ENCODE measurements at places on chromosomes 7 and 10.

- no peak for DNase-seq
Measured at GRCh38 chr10:54826994-54827560, 26.0 kb upstream of the PCDH15 start.

DNA sequence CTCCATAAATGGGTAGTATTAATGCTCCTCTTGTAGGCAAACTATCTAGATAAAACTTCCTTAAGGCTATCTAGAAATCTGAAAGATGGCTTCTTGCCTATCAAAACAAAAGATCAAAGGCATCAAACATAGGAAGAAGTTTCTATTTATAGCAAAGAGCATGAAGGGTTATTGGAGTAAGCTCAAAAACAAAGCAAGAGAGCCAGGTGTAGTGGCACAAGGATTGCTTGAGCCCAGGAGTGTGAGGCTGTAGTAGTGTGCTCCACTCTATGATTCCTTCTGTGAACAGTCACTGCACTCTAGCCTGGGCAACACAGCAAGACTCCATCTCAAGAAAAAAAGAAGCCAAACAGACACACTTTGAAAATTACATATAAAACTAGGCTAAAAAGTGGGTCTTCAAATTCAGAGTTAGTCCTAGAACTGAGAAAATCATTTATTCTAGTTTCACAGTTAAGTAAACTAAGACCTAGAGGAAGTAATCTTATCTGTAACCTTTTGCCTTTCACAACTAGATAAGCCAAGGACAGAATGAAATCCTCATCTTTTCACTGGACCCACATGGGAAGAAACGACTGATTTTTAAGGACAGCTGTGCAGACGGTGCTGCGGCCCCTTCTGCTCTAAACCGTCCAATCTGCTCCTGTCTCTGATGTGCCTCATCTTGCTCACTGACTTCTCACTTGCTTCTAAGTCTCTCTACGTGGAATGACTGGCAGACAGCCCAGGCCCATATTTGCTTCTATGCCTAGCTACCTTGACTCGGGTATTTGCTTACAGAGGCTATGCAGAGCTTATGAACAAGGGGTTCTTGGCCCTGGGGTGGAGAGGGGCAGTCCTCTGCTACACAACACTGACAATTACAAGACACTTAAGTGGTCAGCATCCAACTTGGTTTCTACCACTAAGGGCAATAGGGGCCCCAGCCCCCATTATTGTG lies 50.0 kb downstream of the ESYT2 start:
- DNase-seq: no peak

GRCh38 chr10:121063744-121064143 lies 212.6 kb downstream of the WDR11 start:
- no peak for DNase-seq

GRCh38 chr10:34250722-34251121 lies 564.4 kb downstream of the PARD3 start:
- DNase-seq: no peak

DNA sequence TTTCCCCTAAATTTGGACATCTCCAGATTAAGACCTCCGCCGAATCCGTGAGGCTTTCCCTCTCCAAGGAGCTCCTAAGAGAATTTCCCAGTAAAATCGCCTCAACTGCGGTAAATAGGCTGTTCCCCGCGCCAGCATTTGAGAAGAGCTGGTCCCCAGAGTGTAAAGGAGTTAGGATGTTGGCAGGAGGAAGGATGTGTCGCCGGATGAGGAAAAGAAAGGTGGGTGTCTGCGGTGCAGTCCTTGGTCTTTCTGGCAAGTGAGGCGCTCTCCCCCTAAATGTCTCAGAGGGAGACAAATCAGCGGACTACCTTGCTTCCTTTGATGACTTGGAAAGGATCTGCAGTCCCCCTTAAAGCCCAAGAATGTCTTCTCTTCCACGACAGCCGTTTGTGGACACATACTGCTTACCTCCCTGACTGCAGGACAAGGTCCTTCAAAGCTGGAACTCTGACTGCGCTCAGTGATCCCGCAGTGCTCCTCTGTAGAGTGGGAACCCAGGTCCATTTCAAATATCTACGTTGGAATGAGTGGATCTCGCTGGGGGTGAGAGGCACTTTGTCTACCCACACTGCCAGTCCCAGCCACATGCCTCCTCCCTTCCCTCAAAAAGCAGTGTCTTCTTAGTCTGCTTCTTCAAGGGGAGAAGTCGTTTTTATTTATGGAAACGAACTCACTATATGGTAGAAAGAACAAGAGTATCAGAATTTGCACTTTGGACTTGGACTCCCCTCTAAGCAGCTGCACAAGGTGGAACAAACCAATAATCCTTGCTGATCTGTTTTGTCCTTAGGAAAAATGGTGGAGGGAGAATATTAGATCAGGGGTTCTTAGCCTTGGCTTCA lies 1.1 kb upstream of the DLG5 start:
- DNase-seq: no peak
